Fibroblast of skin of left biceps (primary cell): ENCODE measurements at places on chromosomes 2 and 18.

DNA sequence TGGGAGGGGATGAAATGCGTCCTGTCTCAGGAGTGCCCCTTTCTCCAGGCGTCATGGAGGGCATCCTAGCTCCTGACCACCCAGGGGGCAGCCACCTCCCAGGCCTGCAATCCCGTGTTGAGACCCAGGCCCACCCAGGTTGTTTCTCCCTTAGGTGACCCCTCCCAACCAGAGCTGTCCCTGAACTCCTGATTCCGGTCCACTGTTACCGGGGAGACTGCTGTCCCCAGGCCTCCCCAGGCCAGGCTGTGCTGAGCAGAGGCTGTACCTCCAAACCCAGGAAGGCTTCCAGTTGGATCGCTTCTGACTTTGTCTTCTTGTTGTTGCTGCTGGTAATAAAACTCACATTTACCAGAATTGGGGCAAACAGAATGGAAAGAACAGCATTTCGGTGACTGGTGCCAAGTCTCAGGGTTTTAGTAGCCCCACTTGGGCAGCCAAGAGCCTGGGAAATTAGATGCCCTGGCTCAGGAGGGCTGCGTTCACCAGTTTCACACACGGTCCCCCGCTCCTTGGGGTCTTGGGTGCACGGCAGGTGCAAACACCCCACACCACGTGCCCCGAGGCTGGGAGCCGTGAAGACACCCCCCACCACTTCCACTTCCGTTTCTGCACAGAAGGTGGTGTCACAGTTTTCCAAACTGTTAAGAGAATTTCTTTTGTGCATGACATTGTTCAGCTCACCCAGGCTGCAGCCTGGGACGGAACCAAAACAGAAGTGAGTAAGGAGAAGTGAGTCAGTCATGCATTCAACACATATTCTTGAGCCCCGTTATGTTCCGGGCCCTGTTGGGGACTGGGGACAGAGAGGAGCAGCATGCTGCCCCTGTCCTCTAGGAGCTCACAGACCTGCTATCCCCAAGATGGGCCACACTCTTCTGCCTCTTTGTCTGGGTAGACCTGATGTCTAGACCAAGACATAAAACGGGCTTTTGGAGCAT lies 29.4 kb downstream of the ITM2C start:
- no peak for DNase-seq

- DNase-seq = no peak
Observed at GRCh38 chr2:144451443-144451842, 68.5 kb downstream of the ZEB2 start.

DNA sequence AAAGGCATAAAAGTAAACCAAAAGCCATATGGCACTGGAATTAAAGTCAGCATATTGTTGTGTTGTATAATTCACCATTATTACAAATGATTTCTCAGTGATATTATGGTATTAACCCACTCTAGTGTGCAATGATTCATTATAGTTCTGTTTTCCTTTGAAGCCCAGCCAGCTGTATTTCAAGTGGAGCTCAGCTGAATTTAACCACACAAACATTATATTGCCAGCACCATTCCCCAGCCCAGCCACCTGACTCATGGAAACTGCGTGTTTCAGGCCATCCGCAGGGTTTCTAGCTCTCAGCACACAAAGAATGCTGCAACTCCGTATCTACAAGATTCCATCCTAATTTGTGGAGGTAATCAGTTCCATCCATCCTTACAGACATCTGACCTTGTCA lies 166.8 kb upstream of the CHAC2 start:
- no peak for DNase-seq

DNA sequence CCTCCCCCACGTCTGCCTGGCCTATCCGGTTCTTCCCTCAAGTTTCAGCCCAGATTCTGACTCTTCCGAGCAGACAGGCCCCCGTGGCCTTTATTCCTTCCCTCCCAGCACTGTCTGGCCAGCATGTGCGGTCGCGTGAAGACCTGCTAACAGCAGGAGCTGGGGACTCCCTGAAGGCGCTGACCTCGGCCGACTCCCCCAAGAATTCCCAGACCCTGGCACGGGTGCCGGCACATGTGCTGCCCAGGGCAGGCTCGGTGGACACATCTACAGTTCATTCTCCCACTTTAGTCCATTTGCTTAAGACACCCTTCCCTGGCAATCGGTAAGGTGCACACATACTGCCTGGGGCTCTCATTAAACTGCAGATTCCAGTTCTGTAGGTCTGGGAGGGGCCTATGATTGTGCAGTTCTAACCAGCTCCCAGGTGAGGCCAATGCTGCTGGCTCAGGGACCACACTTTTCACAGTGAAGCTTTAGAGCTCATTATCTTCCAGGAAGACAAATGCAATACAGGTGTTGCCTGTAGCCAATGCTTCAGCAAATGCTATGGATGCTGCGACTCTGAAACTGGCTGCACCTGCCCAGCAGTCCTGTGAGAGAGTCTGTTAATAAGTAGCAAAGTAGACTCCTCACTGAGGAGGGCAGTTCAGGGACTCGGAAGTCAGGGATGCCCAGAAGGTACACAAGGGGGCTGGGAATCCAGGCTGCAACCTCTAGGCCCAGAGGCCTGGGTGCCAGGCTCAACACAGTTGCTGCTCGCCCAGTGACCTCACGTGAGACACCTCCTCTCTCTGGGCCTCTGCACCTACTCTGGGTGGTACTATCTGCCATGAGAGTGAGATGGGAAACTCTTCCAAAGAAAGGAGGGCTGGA lies 45.4 kb upstream of the TAF1B start:
- DNase-seq = no peak

DNA sequence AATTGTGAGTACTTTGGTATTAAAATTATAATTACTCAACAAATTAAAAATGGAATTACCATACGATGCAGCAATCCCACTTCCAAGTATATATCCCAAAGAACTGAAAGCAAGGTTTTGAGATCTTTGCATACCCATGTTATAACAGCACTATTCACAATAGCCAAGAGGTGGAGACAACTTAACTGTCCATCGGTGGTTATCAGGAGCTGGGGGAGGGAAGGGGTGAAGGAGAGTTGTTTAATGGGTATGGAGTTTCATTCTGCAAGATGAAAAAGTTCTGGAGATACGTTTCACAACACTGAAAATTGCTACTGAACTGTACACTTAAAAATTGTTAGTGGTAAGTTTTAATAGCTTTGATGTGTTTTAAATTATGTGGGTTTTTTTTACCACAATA lies 25.7 kb downstream of the RAB10 start:
- DNase-seq = no peak

DNA sequence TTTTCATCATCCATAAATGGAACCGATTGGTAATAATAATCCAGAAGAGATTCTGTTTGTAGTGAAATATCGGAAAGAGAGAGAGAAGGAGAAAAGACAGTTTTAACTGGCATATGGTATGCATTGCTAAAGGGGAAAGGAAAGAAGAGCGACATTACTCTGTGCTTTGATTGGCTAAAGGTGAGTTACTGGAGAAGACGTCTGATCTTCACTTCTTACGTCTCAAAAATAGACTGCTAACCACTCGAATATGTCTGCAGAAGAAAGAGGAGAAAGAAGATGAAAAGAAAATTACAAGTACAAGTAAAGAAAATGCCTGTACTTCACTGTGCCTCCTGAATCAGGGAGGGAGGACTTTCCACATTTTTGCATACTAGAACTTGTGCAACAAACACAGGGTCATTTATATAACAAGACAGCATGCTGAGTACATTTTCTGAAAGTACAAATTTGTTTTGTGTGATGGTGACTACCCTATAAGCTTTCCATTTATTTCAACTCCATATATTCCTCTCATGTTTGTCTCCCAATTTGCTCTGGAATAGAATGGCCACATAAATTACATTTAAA lies 787.2 kb downstream of the RNF144A start:
- no peak for DNase-seq

GRCh38 chr18:53785811-53786210 lies 438.7 kb downstream of the MBD2 start:
- DNase-seq = no peak

GRCh38 chr18:66640431-66640830 lies 36.5 kb upstream of the CDH19 start:
- no peak for DNase-seq

- no peak for DNase-seq
Observed at GRCh38 chr2:184053326-184053725, 545.0 kb upstream of the ZNF804A start.

DNA sequence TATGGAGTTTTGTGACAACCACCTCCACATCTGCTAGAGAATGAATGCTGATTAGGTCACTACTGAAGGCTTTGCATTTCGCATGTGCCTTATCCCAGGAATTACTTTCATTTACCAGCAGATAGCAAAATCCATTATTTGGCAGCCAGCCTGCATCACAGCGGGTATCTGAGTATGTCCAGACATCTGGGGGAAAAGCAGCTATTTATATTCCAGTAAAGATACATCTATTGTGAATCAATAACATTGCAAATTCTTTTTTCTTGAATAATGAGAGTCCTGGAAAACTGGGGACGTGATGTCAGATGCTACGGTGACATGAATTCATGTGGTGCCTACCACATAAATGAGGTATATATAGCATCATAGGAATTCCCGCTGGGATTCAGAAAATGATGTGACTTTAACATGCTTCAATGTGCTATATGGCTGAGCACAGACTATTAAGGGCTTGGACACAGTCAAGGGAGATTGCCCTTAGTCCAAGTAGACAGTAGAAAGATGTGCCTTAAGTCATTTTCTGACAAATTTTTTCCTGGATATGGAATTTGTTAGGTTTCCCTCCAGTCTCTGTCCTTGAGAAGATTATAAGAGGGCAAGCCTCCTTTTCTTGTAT lies 84.2 kb upstream of the CD302 start:
- peak; percentile 19 for DNase-seq

DNA sequence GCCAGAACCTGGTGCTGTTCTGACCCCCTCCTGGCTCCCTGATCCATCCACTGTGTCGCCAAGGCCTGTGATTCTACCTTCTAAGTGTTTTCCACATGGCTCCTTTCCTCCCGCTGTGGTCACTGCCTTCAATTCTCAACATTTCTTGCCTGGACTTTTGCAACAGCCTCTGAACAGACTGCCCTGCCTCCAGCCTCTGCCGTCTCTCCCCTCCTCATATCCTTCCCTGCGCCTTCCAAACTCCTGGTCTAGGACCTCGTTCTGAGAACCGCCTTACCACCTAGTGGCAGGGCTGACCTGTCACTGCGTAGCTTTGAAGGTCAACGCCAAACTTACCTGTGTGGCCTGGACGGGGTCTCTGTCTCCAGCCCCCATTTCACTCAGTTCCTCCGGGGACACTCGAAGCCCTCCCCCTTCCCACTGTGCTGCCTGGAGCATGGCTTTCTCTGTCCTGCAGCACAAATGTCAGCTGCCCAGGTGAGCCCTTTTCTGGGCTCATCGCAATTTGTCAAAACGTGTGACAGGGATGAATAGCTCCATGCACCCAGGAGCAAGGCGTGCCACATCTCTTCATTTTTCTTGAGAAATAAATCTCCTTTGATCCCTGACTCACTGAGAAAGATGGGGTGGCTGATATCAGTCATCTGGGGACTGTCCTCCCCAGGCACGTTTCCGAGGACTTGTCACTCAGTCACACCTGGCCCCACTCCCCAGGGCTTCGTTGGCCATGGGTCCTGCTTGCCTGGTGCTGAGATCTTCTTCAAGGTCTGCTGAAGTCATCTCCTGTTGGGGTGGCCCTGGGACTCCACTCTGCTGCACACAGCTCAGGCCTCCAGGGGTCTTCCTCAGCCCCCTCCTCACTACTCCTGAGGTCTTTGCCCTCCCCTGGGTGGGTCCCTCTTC lies 46.7 kb downstream of the LDLRAD4 start:
- no peak for DNase-seq

GRCh38 chr2:145350011-145350410 lies 830.1 kb upstream of the ZEB2 start:
- peak; percentile 30 for DNase-seq

- DNase-seq = no peak
Observed at GRCh38 chr2:218396688-218397462, 2.8 kb upstream of the CTDSP1 start.

DNA sequence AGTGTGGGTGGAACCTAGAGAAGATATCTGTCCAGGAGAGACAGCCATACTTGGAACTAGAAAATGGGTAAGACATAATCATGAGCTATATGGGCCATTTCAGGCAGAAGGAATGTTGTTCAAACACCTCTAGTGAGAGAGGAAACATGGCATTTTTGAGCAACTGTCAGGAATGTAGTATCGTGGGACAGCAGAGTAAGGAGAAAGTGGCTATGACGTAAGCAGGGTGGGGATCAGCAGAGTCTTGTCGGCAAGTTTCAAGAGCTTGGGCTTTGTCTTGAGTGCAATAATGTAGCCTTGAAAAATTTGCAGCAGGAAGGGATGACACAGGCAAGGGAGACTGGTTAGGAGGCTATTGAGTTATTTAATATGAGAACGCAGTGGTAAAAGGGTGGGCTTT lies 20.4 kb downstream of the SERPINB7 start:
- DNase-seq = no peak

DNA sequence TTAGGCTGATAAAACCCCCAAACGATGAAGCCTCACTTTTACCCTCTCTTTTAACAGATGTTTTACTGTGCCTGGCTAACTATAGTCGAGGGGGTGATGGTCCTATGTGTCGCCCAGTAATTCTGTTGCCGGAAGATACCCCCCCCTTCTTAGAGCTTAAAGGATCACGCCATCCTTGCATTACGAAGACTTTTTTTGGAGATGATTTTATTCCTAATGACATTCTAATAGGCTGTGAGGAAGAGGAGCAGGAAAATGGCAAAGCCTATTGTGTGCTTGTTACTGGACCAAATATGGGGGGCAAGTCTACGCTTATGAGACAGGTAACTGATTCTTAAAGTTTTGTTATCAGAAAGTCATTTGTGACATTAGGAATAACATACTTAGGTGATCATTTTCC lies 20.4 kb downstream of the MSH6 start:
- no peak for DNase-seq

- no peak for DNase-seq
Observed at GRCh38 chr2:212914392-212914791, 237.0 kb downstream of the IKZF2 start.

DNA sequence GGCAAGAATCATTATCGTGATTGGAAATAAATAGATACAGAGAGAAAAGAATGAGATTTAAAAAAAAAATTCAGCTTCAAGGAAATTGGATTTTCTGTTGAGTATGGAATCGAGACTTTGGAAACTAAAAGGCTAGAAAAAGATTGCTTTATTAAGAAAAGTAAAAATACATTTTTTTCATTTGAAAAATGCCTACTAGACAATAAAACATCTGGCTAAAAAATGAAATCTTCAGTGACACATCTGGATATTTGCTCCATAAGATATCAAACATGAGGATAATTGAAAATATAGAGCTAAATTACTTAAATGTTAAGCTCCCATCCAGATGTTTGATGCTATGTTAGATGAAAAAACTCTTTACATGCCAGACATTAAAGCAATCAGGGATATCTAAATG lies 879.5 kb downstream of the TSN start:
- DNase-seq = no peak
